ENCODE measurements at places on chromosomes 11 and 22. TPM values are rescaled to one million over a fixed set of nuclear protein-coding genes. Genes with fewer than 3 reads are reported as not detected.

The SCN3B gene
- total RNA-seq: 0.51 TPM

The SWAP70 gene
- total RNA-seq: 11.5 TPM

The ALKBH8 gene
- total RNA-seq: 8.5 TPM

The FLRT1 gene
- 7.3 TPM for total RNA-seq

The KCNJ4 gene
- total RNA-seq: 0.21 TPM

The OR8B12 gene
- not detected for total RNA-seq

The INS gene
- total RNA-seq: not detected

The RAB39A gene
- not detected for total RNA-seq

The ROBO4 gene
- total RNA-seq: 96.6 TPM

The EWSR1 gene
- 124 TPM for total RNA-seq

The C11orf86 gene
- total RNA-seq: not detected

The OR4C13 gene
- total RNA-seq: not detected

The KRTAP5-8 gene
- 0.64 TPM for total RNA-seq

- H3K36me3 ChIP-seq: no peaks in the 10 kb centered on the region
- H3K27ac ChIP-seq: peak overlapping the region; percentile 3
- no peak overlapping the region for H3K4me3 ChIP-seq
- no peaks in the 10 kb centered on the region for H3K27me3 ChIP-seq
- DNase-seq: no peak
- H3K4me1 ChIP-seq: no peaks in the 10 kb centered on the region
These were observed 7.7 kb downstream of the CD44 start for GRCh38 chr11:35146711-35147110.

GRCh38 chr22:36977401-36977861 is 41.8 kb downstream of the TST start:
- no peaks in the 10 kb centered on the region for H3K36me3 ChIP-seq
- H3K27me3 ChIP-seq: no peaks in the 10 kb centered on the region
- peak; percentile 47 for DNase-seq
- H3K4me3 ChIP-seq: peak overlapping the region; percentile 25

GRCh38 chr11:80598905-80599304 is 1158.1 kb upstream of the TENM4 start:
- H3K4me1 ChIP-seq: no peaks in the 10 kb centered on the region
- H3K36me3 ChIP-seq: no peaks in the 10 kb centered on the region
- no peak overlapping the region for H3K4me3 ChIP-seq
- H3K27me3 ChIP-seq: no peaks in the 10 kb centered on the region
- no peak for DNase-seq

DNA sequence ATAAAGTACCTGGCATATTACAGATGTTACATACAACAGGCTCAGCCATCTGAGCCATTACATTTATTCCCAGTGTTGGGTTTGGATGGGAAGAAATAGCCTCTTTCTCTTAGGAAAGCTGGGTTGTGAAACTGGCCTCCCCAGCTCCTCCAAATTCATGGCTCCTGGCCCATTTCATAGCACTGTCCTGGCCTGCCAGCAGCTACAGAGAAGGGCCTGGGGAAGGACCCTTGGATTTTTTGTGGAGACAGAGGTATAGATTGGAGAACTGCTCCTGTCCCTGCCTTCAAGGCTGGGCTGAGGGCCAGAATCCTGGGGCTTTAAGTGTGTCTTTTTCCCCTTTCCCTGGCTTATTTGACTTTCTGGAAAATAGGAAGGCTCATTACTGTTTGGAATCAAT is 18.0 kb downstream of the PKNOX2 start:
- no peaks in the 10 kb centered on the region for H3K27me3 ChIP-seq
- no peaks in the 10 kb centered on the region for H3K36me3 ChIP-seq
- no peaks in the 10 kb centered on the region for H3K4me1 ChIP-seq
- no peak overlapping the region for H3K4me3 ChIP-seq
- peak; percentile 33 for DNase-seq
- H3K27ac ChIP-seq: no peak overlapping the region

- no peaks in the 10 kb centered on the region for H3K27me3 ChIP-seq
- H3K36me3 ChIP-seq: no peaks in the 10 kb centered on the region
- no peaks in the 10 kb centered on the region for H3K4me1 ChIP-seq
- H3K4me3 ChIP-seq: no peak overlapping the region
- no peak overlapping the region for H3K27ac ChIP-seq
These were observed 364.2 kb downstream of the TENM4 start for GRCh38 chr11:79076526-79077115.

DNA sequence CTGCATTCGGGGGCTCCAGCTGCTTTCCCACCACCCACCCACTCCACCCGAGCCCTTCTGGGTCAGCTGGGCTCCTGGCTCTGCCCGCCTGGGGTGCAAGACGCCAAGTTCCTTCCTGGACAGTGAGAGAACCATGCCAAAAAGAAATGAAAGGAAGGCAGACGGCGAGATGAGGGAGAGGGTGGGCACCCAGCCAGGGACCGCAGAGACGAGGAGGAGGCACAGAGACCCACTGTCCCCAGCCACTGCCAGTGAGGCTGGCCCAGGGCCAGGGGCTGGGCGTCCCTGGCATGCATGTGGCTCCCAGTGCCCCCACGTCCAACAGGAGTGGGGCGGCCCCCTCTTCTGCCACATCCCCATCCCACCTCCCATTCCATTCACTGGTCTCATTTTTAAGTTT is 10.8 kb upstream of the CD81 start:
- H3K4me3 ChIP-seq: no peak overlapping the region
- DNase-seq: no peak
- H3K27me3 ChIP-seq: no peaks in the 10 kb centered on the region

- no peaks in the 10 kb centered on the region for H3K27me3 ChIP-seq
- peak; percentile 24 for DNase-seq
- no peak overlapping the region for H3K4me3 ChIP-seq
- H3K4me1 ChIP-seq: no peaks in the 10 kb centered on the region
These were observed 555.9 kb downstream of the MIAT start for GRCh38 chr22:27213294-27213693.

DNA sequence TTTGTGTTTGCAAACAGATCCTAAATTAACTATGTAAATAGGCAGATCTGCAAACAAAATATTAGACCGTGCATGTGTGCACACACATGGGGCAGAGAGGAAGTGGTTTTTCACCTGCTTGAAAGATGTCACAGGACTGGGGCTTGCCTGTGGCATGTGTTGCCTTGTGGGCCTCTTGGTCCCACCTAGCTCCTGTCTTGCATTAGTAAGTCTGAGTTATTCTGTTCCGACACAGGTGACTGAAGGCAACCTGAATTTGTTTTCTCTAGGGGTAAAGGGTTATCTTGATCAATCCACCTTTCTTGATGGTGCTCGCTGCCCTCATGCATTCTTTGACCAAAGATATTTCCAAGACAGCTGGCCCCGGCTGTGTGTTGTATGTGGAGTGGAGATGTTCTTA is 667.5 kb downstream of the NTM start:
- H3K4me1 ChIP-seq: no peaks in the 10 kb centered on the region
- H3K27ac ChIP-seq: no peak overlapping the region
- DNase-seq: no peak

- H3K4me3 ChIP-seq: no peak overlapping the region
- H3K36me3 ChIP-seq: no peaks in the 10 kb centered on the region
- peak; percentile 37 for DNase-seq
- no peaks in the 10 kb centered on the region for H3K27me3 ChIP-seq
- H3K27ac ChIP-seq: no peak overlapping the region
These were observed 81.6 kb upstream of the SORL1-AS1 start for GRCh38 chr11:121534131-121535093.

- DNase-seq: no peak
- no peaks in the 10 kb centered on the region for H3K27me3 ChIP-seq
These were observed 27.9 kb downstream of the FAM83F start for GRCh38 chr22:40022536-40023240.

DNA sequence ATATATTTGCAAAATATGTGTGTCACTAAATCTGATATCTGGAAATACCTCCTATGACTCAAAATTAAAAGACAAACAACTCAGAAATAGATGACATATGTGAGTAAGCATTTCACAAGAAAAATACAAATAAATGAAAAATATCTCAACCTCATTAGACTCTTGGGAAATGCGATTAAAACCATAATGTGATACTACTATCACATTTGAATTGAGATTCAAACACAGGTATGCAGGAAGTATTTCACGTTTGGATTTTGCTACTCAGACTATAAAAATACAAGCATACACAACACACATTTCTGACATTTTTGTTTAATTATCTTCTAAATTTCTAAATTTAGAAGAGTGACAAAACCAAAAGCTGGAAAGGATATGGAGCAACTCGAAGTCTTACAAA is 811.9 kb upstream of the LRRC4C start:
- H3K4me3 ChIP-seq: no peak overlapping the region
- no peaks in the 10 kb centered on the region for H3K4me1 ChIP-seq
- no peak for DNase-seq
- H3K36me3 ChIP-seq: no peaks in the 10 kb centered on the region
- H3K27me3 ChIP-seq: no peaks in the 10 kb centered on the region

DNA sequence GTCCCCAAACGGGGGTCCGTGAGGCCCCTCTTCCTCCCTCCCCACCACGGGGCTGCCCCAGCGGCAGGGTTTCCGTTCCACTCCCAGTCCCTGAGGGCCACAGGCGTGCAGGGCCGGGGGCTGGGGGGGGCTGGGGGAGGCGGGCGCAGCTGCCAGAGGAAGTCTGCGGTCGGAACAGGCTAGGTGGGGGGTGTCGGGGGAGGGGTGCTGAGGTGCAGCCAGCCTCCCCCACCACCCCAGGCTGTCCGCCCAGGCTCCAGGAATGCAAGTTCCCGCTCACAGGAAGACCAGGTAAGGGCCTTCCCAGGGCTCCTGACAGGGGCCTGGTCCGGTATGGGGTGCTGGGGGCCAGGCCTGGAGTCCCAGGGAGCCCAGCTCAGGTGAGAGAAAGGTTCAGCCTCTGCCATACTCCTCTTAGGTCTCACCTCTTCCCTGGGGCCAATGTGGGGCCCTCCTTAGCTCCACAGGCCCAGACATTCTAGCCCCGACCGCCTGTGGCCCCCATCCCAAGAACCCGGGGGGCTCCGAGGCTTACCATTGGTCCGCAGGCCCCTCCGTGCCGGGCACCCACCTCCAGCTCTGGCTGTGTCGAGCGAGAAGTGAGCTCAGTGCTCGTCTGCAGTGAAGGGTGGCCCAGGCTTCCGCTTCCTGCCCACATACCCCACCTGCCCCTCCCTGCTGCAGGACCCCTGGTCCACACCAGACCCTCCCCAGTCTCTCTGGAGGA is at the start of gene PTPRCAP:
TSS of gene PTPRCAP (minus strand) at position 601 of the 727 bp plus-strand sequence. CDS start at position 538, 63 bp downstream.
- no peaks in the 10 kb centered on the region for H3K27me3 ChIP-seq
- H3K4me1 ChIP-seq: peaks cover 4% of the 10 kb centered on the region
- H3K27ac ChIP-seq: peak within 1 kb of the TSS; percentile 32
- no peaks in the 10 kb centered on the region for H3K36me3 ChIP-seq

DNA sequence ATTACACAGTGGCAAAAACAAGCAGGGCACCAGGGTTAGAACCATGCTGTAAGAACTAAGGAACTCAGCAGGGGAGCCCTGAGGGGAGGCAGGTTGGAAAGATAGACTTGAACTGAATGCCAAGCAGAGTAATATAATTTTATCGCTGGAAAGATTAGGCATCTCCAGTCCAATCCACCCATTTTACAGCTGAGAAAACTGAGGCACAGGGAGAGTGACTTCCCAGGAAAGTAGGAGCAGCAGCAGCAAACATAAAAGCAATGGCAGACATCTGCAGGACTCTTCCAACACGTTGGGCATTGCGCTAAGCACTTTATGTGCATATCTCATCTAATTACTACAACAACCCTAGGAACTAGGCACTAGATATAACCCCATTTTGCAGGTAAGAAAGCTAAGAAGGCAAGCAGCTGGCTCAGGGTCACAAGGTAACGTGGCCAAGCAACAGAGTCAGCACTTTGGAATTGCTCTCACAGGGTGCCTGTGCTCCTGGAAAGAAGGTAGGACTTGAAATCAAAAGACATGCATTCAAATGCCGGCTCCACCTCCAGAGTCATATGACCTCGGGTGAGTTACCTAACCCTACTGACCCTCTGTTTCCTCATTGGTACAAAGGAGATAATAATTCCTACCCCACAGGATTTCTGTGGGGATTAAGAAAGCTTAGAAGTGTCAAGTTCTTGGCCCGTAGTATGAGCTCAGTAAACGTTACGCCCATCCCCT is 215.3 kb downstream of the BARX2 start:
- DNase-seq: no peak
- H3K4me3 ChIP-seq: no peak overlapping the region
- H3K27ac ChIP-seq: no peak overlapping the region
- no peaks in the 10 kb centered on the region for H3K4me1 ChIP-seq

GRCh38 chr11:561148-562003 is 606 bp downstream of the RASSF7 start:
- no peaks in the 10 kb centered on the region for H3K36me3 ChIP-seq
- no peak overlapping the region for H3K27ac ChIP-seq
- no peaks in the 10 kb centered on the region for H3K27me3 ChIP-seq
- DNase-seq: no peak

DNA sequence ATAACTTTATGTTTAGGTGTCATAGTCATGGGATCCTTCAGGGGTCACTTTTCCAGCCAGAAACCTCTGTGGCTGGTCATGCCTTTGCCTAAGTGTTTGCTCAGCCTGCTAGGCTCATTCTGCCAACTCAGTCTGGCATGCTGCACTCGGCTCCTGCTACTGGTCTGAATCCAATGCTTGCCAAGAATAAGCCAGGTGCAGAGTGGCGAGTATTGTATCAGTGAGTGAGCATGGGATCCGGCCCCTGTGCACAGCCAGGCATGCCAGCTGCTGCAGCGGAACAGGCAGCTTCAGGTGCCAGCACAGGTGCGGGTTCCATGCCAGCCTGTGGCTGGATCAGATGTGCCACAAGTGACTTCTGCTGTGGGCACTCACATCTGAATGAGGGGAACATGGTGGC is 1269.3 kb upstream of the CNTN5 start:
- no peaks in the 10 kb centered on the region for H3K4me1 ChIP-seq
- H3K27ac ChIP-seq: no peak overlapping the region
- H3K27me3 ChIP-seq: no peaks in the 10 kb centered on the region
- no peak overlapping the region for H3K4me3 ChIP-seq

GRCh38 chr11:95291946-95292345 is 60.9 kb upstream of the SESN3 start:
- no peaks in the 10 kb centered on the region for H3K4me1 ChIP-seq
- H3K27ac ChIP-seq: no peak overlapping the region
- no peaks in the 10 kb centered on the region for H3K36me3 ChIP-seq
- H3K27me3 ChIP-seq: no peaks in the 10 kb centered on the region

- H3K4me1 ChIP-seq: no peaks in the 10 kb centered on the region
- no peak overlapping the region for H3K27ac ChIP-seq
- no peak for DNase-seq
- H3K36me3 ChIP-seq: no peaks in the 10 kb centered on the region
These were observed 206.3 kb downstream of the CWF19L2 start for GRCh38 chr11:107251298-107251697.

DNA sequence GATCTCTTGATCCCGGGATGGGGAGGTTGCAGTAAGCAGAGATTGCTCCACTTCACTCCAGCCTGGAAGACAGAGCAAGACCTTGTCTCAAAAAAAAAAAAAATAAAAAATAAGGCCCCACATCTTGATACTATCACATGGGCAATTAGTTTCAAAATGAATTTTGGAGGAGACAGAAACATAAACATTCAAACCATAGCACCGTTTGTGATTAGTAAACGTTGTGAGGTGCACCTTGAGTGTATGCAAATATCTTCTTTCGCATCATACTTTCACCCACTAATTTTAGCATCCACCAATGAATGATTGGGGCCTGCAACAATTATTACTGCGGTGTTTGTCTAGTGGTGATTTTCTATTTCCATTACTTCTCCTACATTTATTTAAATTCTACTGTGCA is 11.0 kb upstream of the SPDYC start:
- no peaks in the 10 kb centered on the region for H3K27me3 ChIP-seq
- H3K36me3 ChIP-seq: no peaks in the 10 kb centered on the region
- no peak overlapping the region for H3K27ac ChIP-seq
- H3K4me3 ChIP-seq: no peak overlapping the region
- H3K4me1 ChIP-seq: no peaks in the 10 kb centered on the region

Data from uterus (tissue), 4 donors.